ENCODE measurements at places on chromosomes 6 and 20.

DNA sequence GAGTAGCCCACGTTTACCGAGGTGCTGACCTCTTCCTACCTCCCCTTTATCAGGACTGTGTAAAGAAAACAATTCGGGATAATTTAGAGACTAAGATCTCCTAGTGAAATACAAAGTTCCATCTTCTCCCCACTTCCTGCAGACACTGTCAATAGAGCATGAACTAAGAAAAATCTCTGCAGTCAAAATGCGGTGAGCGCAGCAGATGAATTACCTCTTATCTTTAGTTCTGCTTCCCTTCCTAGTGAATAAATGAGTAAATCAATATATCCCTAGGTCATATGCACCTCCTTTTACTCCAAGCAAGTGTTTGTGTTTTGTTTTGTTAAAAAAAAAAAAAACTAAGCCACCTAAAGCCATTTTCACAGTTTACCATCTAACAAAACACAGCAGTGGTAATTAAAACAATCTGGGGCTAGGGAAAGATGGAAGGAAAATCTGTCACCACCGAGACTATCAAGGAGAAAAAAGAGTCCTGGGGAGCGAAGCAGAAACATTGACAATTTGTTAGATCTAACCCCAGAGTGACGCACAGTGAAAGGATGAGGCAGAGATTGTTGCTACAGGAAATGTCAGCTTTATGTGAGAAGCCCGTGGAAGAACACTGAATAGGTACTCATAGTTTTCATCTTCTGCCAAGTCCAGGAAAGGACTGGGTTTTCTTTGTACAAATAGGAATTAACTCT, 159.4 kb upstream of the SPTLC3 start:
- DNase-seq = no peak

DNA sequence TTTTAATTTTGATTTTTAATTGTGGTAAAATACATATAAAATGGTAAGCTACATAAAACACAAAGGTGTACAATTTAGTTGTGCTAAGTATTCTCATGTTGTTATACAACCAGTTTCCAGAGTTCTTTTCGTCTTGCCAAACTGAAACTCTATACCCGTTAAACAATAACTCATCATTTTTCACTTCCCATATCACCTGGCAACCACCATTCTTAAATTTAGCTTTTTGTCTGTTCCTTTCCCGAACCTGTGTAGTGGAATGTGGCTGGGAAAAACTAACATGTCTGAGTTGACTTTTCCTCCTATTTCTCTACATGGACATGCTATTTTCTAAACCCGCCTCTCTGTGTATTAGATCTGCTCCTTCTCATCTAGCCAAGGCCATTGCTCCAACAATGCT, 27.6 kb downstream of the RPRD1B start:
- no peak for DNase-seq

DNA sequence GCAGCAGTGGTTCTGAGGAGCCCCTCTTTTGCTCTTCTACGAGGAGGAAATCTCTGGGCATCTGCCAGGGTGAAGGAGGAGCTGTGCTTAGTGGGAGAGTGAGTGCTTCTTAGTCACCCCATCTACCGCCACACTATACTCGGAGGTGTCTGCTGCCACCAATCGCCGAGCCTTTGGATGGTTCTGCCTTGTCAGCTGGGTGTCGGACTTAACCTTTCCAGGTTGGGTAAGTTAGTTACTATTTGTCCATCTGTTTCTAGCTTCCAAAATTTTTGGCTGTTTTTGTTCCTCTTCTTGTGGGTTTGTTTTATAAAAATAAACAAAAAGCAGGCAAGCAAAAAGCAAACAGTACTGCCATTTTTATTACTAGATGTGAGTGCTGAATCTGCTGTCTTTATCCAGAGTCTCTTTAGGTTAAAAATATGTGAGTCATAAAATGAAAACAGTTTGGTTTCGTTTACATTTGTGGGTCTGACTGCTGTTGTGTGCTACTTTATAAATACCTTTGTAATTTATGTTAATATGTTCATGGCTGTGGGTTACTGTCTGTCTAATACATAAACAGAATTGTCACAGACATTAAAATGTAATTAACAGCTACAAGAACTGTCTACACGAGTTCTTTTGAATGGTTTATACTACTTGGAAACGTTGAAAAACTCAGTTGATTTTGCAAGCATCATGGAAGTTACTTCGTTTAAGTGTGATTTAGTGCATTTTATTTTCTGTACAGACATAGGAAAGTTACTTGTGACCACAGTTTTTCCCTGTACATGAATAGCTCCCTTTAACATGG, 89.2 kb downstream of the ARID1B start:
- DNase-seq = no peak

DNA sequence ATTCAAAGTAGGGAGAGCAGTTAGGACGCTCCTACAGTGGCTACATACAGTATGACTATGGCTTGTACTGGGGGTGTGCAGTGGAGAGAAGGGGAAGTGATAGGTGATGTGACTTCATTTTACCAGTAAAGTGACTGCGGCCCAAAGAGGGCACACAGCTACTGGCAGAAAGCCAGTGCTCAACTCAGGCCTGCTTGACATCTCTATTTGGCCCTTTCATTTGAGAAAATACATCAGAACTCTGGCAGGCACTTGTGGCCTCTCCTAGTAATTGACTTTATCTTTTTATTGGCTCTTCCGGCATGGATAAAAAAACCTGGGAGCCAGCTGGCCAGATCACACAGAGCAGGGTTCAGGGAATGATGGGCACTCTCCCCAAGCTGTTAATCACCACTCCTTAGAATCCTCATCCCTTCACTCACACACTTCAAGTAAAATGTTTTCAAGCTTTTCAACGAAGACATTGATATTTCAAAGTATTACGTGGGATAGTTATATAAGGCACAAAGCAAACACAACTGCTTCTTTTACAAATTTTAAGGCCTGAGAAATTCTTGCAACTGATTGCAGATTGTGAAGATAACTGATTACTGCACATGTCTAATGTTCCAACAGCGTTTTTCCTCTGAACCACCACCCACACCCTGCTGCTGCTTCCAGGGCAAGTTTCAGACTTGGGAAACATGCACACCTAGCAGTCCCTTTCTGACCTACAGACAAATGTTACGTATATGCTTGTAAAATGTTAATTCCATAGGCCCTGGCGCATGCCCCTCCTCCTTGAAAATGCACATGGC, 73.5 kb downstream of the TNFRSF21 start:
- DNase-seq = no peak

GRCh38 chr6:71383901-71384489, 95.4 kb downstream of the OGFRL1 start:
- DNase-seq = no peak

GRCh38 chr20:43761386-43762340, 34.9 kb upstream of the GTSF1L start:
- no peak for DNase-seq

- DNase-seq = no peak
These were observed 95.5 kb upstream of the AFDN start for GRCh38 chr6:167731216-167731615.

DNA sequence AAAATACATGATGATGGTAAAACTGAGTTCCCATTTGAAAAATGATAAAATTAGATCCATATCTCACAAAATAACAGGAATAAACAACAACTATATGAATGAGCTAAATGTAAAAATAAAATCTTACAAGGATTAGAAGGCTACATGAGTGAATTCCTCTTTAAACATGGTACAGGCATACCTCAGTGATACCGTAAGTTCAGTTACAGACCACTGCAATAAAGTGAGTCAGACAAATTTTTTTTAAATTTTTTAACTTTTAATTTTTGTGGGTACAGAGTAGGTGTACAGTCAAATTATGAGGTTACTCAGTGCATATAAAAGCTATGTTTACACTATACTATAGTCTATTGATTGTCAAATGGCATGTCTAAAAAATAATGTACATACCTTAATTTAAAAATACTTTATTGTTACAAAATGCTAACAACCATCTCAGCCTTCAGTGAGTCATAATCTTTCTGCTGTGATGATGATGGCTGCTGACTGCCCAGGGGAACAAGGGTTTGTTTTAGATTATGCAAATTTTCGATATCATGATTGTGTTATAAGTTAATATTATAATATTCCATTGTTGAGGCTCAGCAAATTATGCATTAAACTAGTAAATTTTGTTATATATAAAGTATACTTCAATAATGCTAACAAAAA, 222.8 kb upstream of the RUNX2 start:
- no peak for DNase-seq

- DNase-seq = no peak
These were observed 260.6 kb downstream of the PRL start for GRCh38 chr6:22036275-22036674.

- DNase-seq = no peak
These were observed 133.2 kb upstream of the CENPW start for GRCh38 chr6:126206504-126207246.
